ENCODE measurements at places on chromosomes 5 and 9.

DNA sequence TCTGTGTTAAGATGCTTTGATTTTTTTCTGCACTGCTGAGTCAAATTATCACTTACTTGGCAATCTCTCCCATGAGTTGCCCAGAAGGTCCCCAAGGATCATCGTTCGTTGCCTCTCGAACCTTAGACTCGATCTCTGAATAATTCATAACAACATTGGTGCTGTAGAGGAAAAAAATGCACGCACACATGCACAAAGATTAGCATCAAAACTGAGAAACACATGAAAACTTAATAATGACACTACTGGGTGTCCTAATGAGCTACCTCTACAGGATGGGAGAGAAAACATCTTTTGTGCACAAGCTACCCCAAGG, 41.6 kb downstream of the CLINT1 start:
- DNase-seq, result no peak

DNA sequence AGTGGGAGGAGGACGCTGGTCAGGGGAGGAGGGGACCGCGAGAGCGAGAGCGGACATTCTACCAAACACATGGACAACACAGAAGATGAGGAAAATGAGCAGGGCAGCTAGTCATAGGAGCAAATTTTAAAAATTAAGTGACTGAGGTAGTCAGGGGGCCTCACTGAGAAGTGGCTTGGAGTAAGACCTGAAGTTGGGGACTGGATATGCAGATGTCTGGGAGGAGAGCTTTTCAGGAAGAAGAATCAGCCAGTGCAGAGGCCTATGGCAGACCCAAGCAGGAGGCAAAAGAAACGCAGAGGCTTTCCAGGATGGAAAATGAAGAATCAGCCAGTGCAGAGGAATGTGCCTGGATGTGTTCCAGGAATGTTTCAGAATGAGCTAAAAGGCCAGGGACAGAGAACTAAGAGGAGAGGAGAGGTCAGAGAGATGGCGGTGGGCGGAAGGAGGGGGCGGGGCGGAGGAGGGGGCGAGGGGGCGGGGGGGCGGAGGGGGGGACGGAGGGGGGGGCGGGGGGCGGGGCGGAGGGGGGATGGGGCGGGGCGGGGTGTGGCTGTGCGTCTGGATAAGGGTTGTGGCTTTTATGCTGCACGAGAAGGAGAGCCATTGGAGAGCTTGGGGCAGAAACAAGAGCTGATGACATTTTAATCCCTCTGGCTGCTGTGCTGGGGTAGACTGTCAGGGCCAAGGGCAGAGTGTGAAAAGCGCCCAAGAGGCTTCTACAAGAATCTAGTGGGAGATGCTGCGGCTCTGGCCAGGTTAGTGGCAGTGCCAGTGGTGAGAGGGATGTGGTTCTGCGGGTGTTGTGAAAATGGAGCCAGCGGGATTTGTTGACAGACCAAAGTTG, 129.6 kb downstream of the KCNIP1 start:
- DNase-seq, result no peak

- no peak for DNase-seq
Measured at GRCh38 chr9:111068383-111068730, 30.1 kb upstream of the LPAR1 start.

GRCh38 chr5:1801222-1801966, at the start of gene NDUFS6:
NDUFS6 (plus strand) TSS chr5:1801407; CDS start chr5:1801418, 11 bp downstream.
- peak; percentile 69 for DNase-seq

GRCh38 chr5:63916786-63917185, 45.5 kb downstream of the HTR1A start:
- DNase-seq, result no peak

DNA sequence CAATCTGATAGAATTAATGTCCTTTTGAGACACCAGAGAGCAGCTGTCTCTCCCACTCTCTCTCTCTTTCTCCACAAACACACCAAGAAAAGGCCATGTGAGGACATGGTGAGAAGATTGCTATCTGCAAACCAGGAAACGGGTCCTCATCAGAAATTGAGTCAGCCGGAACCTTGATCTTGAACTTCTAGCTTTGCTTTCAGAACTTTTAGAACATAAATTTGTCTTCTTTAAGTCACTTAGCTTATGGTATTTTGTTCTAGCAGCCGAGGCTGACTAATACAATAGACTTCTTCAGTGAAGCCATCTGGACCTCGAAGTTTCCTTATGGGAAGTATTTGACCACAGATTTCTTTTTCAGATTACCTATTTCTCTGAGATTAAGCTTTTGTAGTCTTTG, 18.1 kb downstream of the NEUROG1 start:
- no peak for DNase-seq

DNA sequence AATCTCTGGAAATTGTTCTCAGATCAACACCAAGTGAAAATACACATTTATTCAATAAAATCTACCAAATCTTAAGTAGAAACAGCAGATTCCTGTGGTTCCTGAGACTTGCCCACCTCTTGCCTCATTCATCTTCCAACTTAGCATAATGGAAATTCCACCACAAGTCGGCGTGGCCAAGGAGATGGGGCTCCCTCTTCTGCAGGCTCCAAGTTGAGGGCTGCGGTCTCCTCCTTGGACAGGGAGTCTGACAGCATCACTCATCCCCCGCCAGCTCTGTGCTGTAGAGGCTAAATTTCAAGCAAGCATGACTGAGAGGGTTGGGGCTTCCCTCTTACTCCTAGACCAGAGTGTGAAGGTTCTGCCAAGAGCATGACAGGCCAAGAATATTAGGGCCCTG, 273.7 kb downstream of the DIRAS2 start:
- no peak for DNase-seq
